Stimulated activated CD4-positive, alpha-beta T cell treated with anti-CD3 and anti-CD28 coated beads, Interleukin-12 subunit alpha, Interleukin-12 subunit beta, amount 100 ng/mL, for 24 hours (primary cell): ENCODE measurements at places on chromosomes 7 and 10.
A peak's percentile ranks its signal among the peaks of the same experiment; 100 is the strongest.

- DNase-seq = no peak
These were observed 975.2 kb upstream of the AUTS2 start for GRCh38 chr7:68623030-68623429.

- no peak for DNase-seq
These were observed 344.6 kb upstream of the SHH start for GRCh38 chr7:156156734-156157408.

DNA sequence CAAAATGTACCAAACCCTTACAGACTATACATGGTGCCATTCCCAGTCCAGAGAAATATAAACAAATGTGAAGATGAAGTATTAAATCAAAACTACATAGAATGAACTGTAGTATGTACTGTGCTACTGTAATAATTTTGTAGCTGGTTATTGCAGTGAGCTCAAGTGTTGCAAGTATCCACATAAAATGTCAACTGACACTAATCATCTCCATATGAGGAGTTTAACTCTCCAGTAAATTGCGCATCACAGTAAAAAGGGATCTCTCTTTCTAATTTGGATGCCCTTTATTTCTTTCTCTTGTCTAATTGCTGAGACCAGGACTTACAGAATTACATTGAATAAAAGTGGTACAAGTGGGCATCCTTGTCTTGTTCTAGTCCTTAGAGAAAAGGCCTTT is 165.5 kb downstream of the CPED1 start:
- no peak for DNase-seq

DNA sequence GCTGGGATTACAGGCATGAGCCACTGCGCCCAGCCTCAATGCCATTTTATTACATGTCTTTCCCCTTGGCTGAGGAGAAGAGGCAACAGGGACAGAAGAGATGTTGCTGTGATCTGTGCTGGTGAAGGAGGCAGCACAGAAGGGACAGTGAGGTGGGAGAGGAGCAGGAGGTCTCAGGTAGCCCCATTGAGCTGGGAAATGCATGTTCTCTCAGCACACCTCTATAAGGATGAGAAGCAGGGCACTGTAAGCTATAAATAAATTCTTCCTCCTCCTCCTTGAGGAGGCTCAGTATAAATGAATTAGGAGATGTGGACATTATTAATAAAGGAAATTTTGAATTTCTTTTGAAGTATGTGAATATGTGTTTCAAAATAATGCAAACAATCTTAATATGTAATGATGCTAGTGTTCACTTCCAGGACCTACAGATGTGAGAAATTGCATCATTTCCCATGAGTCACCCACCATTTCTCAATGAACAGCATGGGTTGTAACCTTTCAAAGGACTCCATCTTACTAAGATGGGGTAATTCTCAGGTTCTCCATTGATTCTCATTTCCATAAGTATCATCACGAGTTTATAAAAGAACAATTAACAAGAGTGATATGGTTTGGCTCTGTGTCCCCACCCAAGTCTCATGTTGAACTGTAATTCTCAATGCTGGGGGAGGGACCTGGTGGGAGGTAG is 88.9 kb upstream of the ODAD2 start:
- DNase-seq = no peak

- DNase-seq = no peak
These were observed 22.4 kb upstream of the FGL2 start for GRCh38 chr7:77222065-77222464.

- no peak for DNase-seq
These were observed 145.1 kb downstream of the KCNMA1 start for GRCh38 chr10:77492368-77492994.

- DNase-seq = no peak
These were observed 41.5 kb downstream of the MINPP1 start for GRCh38 chr10:87546210-87546609.

- DNase-seq = no peak
These were observed 17.1 kb downstream of the LRRN3 start for GRCh38 chr7:111108000-111108399.

DNA sequence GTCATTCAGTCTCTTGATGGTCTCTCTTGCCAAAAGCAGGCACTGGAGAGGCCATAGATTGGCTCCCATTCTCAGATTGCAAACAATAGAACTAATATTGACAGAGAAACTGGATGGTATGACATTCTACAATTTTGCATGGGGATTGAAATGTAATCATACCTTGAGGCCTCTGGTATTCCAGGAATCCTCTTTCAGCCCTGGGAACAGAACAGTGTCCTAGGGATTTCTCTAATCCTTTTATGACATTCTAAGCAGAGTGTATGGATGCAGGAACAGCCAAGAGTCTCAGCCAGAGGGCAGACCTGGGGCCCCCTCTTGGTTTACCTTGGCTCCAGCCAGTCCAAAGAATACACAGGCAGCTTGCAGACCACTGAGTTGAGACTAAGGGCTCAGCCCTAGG is 206.4 kb downstream of the KCNMA1 start:
- DNase-seq = no peak

GRCh38 chr7:85070967-85071628 is 115.8 kb downstream of the SEMA3D start:
- no peak for DNase-seq

GRCh38 chr10:30384701-30385201 is 35.7 kb upstream of the MTPAP start:
- DNase-seq = no peak

DNA sequence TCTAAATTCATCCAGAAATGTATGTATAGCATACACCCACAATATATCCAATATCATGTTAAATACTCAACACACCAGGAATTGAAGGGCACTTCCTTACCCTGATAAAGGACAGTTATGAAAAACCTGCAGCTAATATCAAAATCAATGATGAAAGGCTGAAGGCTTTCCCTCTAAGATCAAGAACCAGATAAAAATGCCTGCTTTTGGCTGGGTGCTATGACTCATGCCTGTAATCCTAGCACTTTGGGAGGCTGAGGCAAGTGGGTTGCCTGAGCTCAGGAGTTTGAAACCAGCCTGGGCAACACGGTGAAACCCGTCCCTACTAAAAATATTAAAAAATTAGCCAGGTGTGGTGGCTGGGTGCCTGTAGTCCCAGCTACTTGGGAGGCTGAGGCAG is 21.6 kb upstream of the UPP1 start:
- no peak for DNase-seq

DNA sequence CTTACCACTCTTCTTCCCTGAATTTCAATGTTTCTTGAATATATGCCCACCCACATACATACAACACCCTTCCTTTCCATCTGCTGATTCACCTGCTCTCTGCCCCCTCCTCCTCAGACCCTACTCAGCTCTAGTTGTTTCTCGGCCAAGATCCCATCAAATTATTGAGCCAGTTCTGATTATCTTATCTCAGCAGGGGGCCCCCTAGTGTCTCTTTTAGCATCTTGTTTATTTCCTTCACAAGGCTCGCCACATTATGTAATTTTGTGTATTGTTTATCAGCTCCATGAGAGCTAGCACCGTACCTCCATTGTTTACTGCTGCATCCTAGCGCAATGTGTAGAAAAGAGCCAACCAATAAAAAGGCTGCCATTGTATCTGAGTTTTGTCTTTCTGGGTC is 71.9 kb downstream of the FAM13C start:
- DNase-seq = no peak

GRCh38 chr10:47438857-47439474 is 44.9 kb downstream of the ANXA8 start:
- DNase-seq = no peak

DNA sequence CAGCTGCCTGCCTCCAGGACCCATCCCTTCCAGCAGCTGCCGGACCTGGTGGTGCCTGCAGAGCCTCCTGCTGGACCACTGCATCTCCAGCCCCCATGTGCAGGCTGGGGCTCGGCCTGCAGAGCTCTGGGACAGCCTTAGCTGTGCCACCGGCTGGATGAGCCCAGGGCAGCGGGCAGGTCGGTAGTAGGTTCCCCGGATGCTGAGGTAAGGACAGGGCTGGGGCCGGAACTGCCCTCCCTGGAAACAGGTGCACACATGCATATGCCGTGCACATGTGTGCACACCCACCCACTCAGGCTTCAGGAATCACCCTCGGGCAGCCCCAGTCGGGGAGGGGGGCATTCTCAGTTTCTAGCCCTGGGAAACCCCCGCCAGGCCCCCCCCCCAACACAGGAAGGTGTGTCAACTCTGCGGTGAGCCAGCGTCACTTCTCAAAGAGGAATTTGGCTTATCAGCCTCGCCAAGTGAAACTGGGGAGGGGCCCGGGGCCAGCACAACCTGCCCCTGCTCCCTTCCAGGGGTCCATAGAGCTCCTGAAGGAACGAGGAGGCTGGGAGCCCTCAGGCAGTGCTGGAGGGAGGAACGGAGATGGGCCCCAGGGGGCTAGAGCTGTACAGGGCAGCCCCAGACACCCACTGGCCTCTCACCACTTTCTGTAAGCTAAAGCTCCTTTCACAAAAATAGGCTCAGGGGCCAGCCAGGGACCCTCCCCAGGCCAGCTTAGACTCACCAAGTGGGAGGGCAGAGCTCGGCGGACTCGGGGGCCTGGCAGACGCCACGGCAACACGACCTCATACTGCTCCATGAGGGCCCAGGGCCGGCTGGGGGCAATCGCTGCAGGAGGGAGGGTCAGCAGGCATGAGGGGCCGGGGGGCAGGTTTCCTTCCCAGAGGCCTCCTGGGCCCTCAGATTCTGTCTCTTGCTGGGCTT is 1.7 kb downstream of the ADAM8 start:
- peak; percentile 77 for DNase-seq

DNA sequence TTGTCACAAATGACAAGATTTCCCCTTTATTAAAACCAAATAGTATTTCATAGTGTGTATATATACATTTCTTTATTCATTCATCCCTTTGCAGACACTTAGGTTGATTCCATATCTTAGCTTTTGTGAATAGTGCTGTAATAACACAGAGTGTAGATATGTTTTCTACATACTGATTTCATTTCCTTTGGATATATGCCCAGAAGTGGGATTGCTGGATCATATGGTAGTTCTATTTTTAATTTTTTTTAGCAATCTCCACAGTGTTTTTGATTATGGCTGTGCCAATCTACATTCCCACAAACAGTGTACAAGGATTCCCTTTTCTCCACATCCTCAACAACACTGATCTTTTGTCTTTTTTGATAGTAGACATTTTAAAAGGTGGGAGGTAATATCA is 46.4 kb downstream of the CSTF2T start:
- DNase-seq = no peak

- no peak for DNase-seq
These were observed 97.7 kb downstream of the TAF3 start for GRCh38 chr10:7915923-7916536.

GRCh38 chr7:102273749-102274712 is 12.6 kb upstream of the SH2B2 start:
- DNase-seq = no peak

GRCh38 chr7:35411331-35411730 is 157.4 kb upstream of the TBX20 start:
- no peak for DNase-seq

- DNase-seq = no peak
These were observed 498.9 kb downstream of the RPS24 start for GRCh38 chr10:78532480-78533042.

DNA sequence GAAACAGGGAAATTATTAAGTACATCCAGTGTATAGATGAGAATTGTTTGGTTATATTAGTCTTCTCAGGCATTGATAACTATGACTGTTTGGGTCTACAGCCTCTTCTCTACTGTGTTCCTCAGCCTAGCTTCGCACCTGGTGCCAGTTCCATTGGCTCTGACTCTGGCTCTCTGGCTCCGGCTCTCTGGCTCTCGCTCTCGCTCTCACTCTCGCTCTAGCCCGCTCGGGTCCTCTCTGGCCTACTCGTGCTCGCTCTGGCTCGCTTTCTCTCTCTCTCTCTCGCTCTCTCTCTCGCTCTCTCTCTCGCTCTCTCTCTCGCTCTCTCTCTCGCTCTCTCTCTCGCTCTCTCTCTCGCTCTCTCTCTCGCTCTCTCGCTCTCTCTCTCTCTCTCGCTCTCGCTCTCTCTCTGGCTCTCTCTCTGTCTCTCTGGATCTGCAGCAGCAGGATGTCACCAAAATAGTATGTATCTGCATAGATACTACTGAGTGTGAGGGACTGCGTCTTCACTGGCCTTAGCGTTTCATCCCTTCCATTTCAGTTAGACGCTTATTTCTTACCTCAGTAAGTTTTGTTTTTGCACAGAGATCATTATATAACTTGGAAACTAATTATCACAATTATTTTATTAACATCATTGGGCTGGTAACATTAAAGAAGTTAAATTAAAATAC is 6.5 kb upstream of the SSBP1 start:
- no peak for DNase-seq

DNA sequence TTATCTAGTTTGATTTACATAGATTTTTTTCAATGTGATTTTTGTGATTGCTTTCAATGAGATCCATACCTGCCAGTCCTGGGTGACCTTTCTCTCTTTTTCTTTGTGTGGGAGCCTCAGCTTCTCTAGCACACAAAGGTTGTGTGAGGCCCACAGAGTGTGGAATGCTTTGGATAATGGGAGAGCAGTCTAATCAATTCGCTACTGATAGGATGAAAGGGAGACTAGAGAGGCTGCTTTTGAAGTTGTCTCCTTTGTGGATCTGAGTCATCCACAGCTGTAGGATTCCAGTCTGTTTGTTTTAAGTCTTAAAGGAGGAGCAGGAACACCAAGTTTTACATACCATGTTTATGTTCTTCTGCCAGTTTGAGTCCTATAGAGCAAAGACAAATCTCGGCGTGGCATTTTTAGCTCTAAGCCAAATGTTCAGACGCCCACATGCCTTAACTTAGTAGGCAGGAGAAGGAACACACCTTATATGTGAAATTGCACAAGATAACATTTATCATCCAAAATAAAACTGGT is 330.0 kb downstream of the ARL4A start:
- DNase-seq = no peak

DNA sequence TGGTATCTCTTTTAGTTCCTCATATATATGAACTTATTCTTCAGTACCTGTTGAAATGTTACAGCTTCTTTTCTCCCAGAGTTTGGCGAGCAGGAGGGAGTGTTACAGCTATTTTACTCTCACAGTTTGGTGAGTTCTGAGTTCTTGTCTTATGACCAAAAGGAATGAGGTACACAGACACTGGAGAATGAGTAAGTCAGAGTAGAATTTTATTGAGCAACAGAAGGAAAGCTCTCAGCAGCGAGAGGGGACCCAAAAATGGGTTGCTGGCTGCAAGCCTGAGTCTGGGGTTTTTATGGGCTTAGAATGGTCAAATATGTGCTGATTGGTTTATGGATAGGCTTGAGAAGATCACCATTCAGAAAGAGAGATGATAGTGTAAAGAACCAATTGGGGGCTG is 175.2 kb downstream of the CDK14 start:
- DNase-seq = no peak

- no peak for DNase-seq
These were observed at the start of gene PIK3CG for GRCh38 chr7:106865130-106866041. Gene PIK3CG (plus strand): TSS chr7:106865282. CDS start chr7:106867562, 2,280 bp downstream.

GRCh38 chr10:44723082-44723481 is 188.1 kb upstream of the TMEM72 start:
- no peak for DNase-seq

- no peak for DNase-seq
These were observed 22.2 kb downstream of the LANCL2 start for GRCh38 chr7:55387062-55387965.

DNA sequence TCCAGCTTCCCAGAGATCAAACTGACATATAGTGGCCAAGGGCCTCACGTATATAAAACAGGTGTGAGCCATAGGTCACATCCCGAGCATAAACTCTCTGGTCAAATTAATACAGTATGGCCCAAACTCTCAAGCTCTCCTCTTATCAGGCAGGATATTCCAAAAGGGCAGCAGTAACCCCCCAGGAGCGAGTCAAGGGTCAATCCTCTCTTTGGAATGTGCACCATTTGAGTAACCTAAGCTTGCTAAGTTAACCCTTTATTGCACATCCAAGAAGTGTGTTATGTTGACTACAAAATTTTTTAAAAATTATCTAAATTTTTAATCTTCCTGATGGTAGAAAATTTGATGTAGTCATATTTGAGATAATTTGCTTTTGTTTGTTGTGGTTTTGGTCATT is 4.5 kb upstream of the TRIM24 start:
- DNase-seq = no peak
